ENCODE measurements at places on chromosomes 5 and 9.

- no peak overlapping the region for H3K4me3 ChIP-seq
- H3K4me1 ChIP-seq = no peaks in the 10 kb centered on the region
- H3K27ac ChIP-seq = no peak overlapping the region
Measured at GRCh38 chr9:134531220-134531970, 110.2 kb upstream of the COL5A1 start.

DNA sequence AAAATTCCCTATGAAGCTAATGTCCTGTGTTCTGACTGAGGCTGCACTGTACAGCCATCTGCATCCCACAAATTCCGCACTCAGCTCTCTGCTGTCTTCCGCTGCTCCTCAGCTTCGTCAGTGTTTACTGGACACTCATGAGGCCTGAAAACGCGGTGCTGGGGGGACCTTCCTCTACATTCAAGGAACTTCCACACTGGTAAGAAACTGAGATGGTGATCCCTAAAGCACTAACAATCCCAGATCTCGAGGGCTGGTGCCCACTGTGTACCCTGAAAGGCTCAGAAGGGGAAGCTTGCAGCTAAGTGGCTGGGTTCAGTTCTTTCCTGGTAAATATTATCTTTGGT is 117.9 kb downstream of the NRG2 start:
- no peaks in the 10 kb centered on the region for H3K4me1 ChIP-seq
- H3K27me3 ChIP-seq = no peaks in the 10 kb centered on the region
- no peaks in the 10 kb centered on the region for H3K36me3 ChIP-seq
- no peak overlapping the region for H3K4me3 ChIP-seq

DNA sequence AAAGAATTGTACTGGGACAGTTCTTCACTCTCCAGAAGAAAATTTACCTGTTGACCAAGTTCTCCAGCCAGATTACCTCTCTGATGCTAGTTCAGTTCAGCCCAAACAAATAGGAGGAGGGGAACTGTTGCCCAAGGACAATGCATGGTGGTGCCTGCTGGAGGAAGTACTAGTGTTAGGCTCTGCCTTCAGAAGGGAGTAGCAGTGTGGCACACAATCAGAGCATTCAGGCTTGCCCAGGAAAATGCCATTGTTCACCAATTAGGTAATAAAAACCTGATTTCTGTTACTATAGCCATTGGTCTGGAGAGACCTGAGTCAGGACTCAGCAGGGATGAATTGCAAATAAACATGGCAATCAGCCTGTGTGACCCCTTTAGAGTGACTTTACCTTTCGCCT is 720.8 kb upstream of the ZNF608 start:
- H3K27me3 ChIP-seq = no peaks in the 10 kb centered on the region
- H3K27ac ChIP-seq = no peak overlapping the region
- no peaks in the 10 kb centered on the region for H3K36me3 ChIP-seq
- no peaks in the 10 kb centered on the region for H3K4me1 ChIP-seq
- H3K4me3 ChIP-seq = no peak overlapping the region
- DNase-seq = no peak

DNA sequence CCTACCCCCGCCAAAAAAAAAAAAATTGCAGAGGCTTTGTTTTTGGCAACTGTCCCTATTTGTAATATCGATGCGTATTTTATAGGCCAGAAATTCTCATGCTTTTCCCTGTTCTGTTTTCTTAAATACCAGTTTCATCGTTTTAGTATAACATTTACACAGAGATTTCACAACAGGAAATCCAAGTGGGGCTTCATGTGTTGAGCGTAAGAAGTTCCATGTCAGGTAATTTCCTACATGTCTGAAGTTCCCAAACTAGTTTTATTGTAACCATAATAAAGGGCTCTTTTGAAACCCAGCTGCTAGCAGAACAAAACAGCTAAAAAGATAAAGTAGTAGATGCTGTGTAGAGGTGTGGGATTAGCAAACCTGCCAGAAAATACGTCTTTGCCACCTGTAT is 4.2 kb downstream of the SMC5 start:
- H3K4me3 ChIP-seq = no peak overlapping the region
- peaks cover 44% of the 10 kb centered on the region for H3K36me3 ChIP-seq
- no peaks in the 10 kb centered on the region for H3K27me3 ChIP-seq
- H3K27ac ChIP-seq = no peak overlapping the region
- no peak for DNase-seq
- H3K4me1 ChIP-seq = peaks cover 32% of the 10 kb centered on the region

GRCh38 chr5:627840-628239 is 15.7 kb downstream of the CEP72 start:
- no peak overlapping the region for H3K4me3 ChIP-seq
- 0 out of 2 replicates have a peak, but pooled peaks cover 5% of the 10 kb centered on the region for H3K36me3 ChIP-seq
- no peak overlapping the region for H3K27ac ChIP-seq
- H3K27me3 ChIP-seq = no peaks in the 10 kb centered on the region

DNA sequence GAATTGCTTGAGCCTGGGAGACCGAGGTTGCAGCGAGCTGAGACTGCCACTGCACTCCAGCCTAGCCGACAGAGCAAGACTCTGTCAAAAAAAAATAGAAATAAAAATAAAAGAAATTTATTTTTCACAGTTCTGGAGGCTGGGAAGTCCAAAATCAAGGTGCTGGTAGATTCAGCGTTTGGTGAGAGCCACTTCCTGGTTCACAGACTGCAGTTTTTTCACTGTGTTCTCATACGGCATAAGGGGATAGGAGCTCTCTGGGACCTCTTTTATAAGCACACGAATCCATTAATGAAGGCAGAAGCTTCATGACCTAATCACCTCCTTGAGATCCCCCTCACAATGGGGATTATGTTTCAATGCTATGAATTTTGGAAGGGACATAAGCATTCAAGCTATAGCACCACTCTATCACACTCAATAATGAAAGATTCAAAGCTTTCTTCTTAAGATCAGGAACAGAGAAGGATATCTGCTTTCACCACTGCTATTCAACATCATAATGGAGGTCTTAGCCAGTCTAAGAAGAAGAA is 5.3 kb downstream of the PJA2 start:
- DNase-seq = no peak
- H3K27me3 ChIP-seq = no peaks in the 10 kb centered on the region
- H3K27ac ChIP-seq = no peak overlapping the region
- H3K4me1 ChIP-seq = peaks cover 21% of the 10 kb centered on the region
- no peak overlapping the region for H3K4me3 ChIP-seq

- no peaks in the 10 kb centered on the region for H3K4me1 ChIP-seq
- H3K4me3 ChIP-seq = no peak overlapping the region
- no peak overlapping the region for H3K27ac ChIP-seq
- no peaks in the 10 kb centered on the region for H3K36me3 ChIP-seq
- peaks cover 17% of the 10 kb centered on the region for H3K27me3 ChIP-seq
Measured at GRCh38 chr5:17785774-17786173, 151.5 kb downstream of the TAF11L14 start.

DNA sequence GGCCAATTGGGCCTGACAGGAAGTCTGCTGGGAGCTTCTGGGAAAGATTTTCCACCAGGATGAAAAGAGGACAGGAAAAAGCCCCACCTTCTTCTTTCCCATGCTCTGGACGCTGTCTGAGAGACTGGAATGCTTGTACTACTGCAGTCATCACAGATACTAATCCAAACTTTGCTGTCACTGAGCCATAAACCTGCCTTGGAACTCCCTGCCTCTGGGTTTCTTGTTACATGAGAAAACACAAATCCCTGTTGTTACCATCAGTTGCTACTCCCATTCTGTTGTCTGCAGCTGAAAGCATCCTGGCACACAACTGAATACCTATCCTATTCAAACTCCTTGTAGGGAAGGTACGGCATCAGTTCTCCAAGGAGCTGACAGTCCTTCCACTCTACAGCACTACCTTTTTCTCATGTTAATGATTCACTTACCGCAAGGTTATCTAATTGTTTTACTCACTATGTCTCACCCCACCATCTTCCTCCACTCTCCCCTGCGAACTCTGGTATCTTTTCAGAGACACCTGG is 167.5 kb downstream of the CDK5RAP2 start:
- no peak overlapping the region for H3K27ac ChIP-seq
- no peaks in the 10 kb centered on the region for H3K4me1 ChIP-seq
- no peak for DNase-seq

DNA sequence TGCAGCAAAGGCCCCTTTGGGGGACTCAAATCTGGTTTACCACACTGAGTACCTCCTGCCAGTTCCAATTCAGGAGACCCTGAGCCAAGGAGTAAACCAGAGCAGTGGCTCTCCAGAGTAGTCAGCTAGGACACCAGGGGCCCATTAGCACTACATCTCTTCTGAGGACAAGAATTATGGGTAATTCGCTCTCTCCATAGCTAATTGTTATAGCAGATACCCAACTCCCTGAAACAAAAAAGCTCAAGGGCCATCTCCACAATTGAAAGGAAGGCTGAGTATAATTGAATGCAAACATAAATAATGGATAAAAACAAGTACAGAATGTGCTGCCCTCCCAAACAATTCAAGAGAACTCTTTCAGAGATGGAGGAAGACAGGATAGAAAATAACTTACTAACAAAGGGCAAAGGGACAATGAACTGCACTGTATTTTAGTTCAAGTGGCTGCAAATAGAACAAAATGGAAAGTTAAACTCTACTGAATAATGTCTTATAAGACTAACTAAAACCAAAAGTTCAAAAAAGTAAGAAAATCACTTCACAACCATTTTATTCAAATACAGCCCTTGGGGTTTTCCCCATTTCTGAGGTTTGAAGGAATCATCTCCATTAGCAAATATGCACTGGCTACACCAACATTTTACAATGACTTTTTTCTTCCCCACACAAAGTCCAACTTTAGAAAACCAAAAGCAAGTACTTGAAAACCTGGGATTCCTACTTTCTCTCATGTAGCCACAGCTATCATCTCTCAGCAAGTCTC is 118.8 kb downstream of the SIL1 start:
- DNase-seq = no peak
- no peaks in the 10 kb centered on the region for H3K27me3 ChIP-seq
- H3K36me3 ChIP-seq = no peaks in the 10 kb centered on the region
- H3K4me1 ChIP-seq = no peaks in the 10 kb centered on the region

GRCh38 chr9:7315116-7315515 is 484.5 kb downstream of the DMAC1 start:
- H3K4me1 ChIP-seq = no peaks in the 10 kb centered on the region
- H3K27me3 ChIP-seq = no peaks in the 10 kb centered on the region
- no peaks in the 10 kb centered on the region for H3K36me3 ChIP-seq
- no peak for DNase-seq

DNA sequence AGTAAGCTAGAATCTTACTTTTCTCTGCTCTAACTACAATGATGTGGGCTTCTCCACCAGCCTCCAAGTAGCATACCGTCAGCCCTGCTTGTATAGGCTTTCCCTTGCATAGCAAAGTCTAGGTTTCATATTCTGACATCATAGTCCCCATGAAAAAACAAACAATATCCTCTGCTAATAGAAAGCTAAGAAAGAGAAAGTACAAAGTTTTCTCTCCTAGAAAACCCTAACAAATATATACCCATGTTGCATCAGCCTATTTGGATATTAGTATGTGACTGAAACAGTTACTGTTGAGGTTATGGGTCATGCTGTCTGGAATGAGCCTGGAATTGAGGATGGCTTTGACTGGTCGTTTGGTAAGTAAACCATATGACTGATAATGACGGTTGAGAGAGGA is 1696.0 kb downstream of the MAT2B start:
- no peak overlapping the region for H3K4me3 ChIP-seq
- H3K27ac ChIP-seq = no peak overlapping the region
- no peaks in the 10 kb centered on the region for H3K4me1 ChIP-seq
- no peaks in the 10 kb centered on the region for H3K36me3 ChIP-seq

DNA sequence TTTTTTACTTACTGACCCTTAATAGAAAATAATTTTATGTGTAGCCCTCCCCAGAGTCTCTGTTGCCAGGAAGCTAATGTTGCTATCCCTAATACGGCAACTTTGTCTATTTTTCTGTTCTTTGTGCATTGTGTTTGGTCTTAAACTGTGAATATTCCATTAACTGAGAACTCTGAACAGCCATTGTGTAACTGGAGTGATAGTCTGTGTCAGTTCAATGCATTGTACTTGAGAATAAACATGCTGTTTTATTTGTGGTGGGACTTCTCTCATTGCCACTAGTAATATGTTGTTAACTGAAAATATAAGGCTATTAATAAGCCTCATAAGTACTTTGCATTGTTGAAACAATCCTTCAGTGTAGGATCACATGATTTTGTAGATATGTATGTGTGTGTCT is 278.3 kb upstream of the DMRT1 start:
- H3K4me3 ChIP-seq = no peak overlapping the region
- H3K36me3 ChIP-seq = no peaks in the 10 kb centered on the region
- peaks cover 2% of the 10 kb centered on the region for H3K4me1 ChIP-seq

DNA sequence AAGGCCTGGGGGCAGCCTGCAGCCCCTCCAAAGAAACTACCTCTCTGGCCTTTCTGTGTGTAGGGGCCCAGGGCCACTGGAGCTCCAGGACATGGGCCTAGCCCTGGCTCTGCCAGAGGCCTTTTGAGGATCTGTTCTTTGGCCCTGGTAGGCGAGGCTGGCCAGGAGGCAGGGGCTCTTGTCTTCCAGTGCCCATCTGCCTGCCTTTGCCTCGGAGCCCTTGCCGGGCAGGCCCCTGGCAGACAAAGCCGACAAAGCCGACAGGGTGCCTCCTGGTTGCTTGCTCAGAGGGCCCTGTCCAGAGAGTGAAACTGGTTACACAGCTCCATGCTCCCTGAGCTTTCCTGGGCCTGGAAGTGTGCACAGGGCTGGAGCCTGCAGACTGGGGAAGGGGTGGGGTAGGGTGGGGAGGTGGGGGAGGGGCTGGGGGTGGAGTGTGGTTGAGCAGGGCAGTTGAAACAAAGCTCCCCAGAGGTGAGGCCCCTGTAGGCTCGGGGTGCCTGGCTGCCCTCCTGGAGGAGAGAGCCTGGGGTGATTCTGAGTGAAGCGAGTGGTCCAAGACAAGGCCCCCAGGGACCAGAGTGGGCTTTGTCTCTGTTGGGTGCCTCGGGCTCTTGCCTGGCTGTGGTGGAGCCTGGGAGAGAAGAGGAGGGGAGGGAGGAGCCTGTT is 29.3 kb downstream of the PTPA start:
- H3K4me1 ChIP-seq = peaks cover 49% of the 10 kb centered on the region
- peak overlapping the region; percentile 91 for H3K4me3 ChIP-seq
- peak; percentile 70 for DNase-seq
- 0 out of 2 replicates have a peak, but pooled peaks cover 5% of the 10 kb centered on the region for H3K36me3 ChIP-seq

GRCh38 chr5:113902917-113903660 is 389.6 kb downstream of the YTHDC2 start:
- H3K4me3 ChIP-seq = no peak overlapping the region
- no peak overlapping the region for H3K27ac ChIP-seq
- no peaks in the 10 kb centered on the region for H3K4me1 ChIP-seq
- no peaks in the 10 kb centered on the region for H3K36me3 ChIP-seq
- H3K27me3 ChIP-seq = no peaks in the 10 kb centered on the region
